ENCODE measurements at places on chromosomes 12 and 14. TPM values are rescaled to one million over a fixed set of nuclear protein-coding genes. Genes with fewer than 3 reads are reported as not detected.

Gene NRXN3
- total RNA-seq = 0.05 TPM

Gene PCNX1
- 36.4 TPM for total RNA-seq

Gene GPR135
- 4.6 TPM for total RNA-seq

Gene AQP5
- total RNA-seq = not detected

Gene KRT3
- total RNA-seq = not detected

Gene PPP1R36
- 0.35 TPM for total RNA-seq

DNA sequence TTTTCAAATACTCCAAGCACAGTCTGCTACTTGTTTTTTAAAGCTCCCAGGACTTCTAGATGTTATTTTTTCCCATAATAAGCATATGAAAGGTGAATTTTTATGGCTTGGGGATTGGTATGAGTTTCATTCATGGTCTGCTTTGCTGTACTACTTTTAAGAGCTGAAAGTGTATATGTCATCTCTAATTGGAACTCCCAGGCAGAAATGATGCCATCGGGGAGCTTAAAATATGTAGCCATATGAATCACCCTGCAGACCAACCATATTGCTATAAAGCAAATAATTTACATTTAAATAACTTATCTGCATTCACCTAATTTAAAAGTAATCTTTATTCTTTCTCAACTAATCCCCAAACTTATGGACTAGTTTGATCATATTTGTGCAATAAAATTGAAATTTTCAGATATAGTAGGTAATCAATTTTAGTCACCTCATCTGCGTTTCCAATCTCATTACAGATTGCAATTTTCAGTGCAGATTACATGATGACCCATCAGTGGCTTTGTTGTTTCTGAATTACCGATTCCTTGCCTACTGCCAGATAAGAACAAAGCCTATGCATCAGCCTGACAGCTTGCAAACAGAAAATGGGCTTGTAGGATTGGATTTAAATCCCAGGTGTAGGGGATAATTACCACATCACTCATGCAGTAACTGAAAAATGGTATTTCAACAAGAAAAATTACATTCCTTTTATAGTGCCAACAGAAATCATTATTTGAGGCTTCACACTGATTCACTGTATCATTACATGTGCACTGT is 689.4 kb downstream of the NOVA1 start:
- DNase-seq = no peak

DNA sequence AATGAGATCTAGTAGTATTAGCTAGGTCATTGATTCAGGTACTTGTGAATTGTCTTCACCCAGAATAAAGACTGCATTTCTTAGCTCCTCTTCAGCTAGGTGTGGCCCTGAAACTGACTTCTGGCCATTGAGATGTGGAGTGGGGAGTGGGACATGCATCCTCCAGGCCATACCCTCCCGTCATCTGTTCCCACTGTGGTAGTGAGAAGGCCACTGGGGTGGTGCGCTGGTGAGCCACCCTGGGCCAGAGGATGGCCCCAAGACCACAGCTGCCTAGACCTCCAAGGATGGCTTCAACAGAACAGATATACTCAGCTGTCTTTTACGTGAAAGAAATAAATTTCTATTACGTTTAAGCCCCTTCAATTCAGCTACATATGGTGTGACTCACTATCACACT is 36.5 kb downstream of the TRIM9 start:
- no peak for DNase-seq

GRCh38 chr14:39469094-39469710 is 37.0 kb upstream of the FBXO33 start:
- peak; percentile 38 for DNase-seq

DNA sequence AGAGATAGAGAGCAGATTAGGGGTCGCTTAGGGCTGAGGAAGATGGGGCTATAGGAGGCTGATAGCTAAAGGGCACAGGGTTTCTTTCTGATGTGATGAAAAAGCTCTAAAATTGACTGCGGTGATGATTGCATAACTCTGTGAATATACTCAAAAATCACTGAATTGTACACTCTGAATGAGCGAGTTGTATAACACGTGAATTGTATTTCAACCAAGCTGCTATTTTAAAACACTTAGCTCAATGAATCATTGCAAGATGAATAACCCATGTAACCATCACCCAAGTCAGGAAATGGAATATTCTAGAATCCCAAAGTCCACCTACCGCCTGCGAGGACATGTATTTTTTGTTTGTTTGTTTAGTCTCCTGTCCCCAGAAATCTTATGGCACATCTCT is 60.1 kb upstream of the CCND2 start:
- DNase-seq = no peak

DNA sequence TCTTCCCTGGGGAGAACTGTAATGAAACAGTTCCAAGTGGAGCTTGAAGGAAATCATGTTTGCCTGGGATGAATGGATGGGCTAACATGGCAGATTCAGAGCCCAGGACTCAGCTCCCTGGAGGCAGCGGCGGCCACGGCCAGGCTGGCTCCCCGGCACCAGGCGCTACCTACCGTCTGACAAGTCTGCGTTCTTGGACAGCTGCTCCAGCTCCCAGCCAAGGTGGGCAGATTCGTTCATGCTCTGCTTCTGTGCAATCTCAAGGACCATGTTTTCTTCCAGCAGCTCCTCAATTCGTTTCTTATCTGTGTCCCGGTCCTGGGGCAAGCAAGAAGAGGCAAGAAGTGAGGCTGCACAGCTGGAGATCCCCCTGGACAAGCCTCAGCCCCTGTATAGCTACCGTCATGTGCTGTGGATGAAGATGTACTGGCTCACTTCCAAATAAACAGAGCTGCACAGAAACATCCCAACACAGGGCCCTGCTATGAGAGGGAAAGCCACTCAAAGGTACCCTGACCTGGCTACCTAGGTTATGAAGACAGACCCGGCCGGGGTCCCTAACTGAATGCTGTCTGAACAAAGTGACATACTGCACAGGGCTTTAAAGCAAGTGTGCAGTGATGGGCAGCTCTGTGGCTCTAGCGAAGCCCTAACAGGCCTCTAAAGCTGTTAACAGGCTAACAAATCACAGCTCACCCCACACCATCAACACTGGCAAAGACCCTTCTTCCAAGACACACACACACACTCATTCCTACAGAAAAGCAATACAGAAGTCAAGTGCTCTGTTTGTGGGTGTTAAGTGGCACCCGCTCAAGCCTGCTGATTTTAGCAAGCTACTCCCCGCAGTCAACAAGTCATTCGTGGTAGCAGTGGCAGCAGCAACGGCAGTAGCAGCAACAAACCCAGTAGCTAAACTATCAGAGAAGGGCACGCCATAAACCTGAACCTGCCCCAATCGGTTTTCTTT is 80.4 kb upstream of the GPR68 start:
- DNase-seq = no peak

DNA sequence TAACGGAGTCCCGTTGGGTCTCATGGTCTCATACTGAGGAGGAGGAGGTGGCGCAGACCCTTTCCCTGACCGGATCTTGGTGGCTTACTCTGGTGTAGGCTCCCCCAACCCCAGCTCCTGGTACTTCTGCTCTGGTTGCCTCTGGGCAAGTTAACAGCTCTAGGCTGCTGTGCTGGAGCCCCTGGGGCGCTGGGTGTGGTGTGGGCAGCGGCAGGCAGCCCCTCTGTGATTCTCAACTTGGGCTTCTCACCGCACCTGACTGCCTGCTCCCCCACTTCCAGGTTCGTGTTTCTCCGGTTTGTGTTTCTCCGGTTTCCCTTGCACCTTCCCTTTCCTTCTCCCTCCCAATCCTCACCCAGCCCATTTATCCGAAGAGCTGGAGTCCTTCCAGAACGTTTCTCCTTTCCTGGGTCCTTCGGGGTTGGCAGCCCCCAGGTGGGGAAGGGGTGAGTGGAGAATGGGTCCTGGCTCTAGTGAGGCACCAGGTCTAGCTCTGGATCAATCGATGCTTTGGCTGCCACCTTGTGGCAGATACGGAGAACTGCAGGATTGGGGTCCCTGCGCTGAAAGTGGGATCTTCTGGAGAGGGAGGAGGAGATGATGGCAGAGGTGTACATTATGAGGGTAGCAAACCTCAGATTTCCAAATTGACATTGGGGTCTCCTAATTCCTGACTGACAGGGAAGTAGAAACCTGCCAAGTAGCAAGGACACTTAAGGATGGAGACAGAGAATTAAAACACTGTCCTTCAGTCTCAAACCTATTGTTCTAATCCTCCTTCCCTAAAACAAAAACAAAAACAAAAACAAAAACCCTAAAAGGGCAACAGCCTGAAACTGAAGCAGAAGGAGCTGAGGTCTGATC is 8.3 kb downstream of the CISTR start:
- DNase-seq = peak; percentile 75

DNA sequence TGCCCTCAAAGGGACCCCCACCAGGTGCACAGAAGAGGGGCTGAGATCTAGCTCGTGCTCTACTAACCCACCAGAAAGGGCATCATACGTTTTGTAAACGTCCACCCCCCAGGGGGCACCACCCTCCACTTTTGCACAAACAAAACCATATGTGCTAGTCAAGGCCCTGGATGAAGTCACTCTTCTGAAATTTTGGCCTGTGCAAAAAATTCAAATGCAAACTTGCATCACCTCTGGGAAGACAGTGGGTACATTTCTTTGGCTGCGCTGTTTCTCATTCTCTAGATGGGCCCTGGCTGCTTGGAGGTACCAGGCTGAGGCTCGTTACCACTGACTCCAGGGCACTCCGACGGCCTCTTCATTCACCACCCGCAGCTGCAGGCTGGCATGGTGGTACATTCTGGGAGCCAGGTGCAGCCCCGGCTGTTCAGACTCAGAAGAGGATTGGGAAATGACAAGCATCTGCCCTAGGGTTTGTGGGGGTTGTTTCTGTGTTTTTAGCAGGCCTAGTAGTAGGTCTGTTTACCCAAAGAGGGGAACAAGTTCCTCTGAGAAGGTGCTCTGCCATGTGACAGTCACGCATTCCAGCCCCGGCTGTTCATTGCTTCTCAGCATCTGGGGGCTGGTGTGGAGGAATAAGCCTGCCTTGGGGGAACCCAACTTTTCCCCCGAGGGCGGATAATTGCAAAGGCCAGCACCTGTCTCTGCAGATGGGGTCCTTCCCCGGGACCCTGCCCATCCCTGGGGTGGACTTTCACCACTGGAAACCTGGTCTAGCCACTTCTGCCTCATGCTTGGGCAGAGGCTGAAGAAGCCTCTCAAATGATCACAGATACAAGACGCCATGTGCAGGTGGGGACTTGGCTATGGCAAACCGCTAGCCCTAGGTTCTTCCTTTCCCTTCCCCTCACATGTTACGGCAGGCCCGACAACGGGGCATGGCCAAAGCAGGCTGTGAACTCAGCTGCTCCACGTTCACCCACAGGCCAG is 147.6 kb downstream of the DPF3 start:
- peak; percentile 77 for DNase-seq

GRCh38 chr14:101234999-101235334 is 326.3 kb upstream of the DIO3 start:
- no peak for DNase-seq

GRCh38 chr14:65225299-65226159 is 123.2 kb upstream of the MAX start:
- no peak for DNase-seq

GRCh38 chr12:6205144-6205539 is 4.9 kb downstream of the CD9 start:
- peak; percentile 88 for DNase-seq

DNA sequence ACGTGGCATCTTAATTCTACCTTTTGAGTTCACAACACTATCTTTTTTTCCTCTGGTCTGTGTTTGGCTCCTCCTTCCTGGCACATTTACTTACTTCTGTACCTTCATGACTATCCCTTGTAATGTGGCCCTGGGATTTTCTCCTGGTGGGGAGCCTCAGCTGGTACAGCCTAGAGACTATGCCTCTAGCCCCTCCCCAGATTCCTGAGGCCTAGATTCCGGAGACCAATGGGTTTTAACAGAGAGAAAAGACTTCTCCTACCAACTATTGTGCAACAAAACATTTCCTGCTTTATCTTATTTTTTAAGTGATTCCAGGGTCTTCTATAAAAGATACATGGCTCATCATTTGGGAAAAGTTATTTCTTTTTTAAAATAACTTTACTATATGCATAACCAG is 216.2 kb upstream of the KRR1 start:
- DNase-seq = peak; percentile 20

DNA sequence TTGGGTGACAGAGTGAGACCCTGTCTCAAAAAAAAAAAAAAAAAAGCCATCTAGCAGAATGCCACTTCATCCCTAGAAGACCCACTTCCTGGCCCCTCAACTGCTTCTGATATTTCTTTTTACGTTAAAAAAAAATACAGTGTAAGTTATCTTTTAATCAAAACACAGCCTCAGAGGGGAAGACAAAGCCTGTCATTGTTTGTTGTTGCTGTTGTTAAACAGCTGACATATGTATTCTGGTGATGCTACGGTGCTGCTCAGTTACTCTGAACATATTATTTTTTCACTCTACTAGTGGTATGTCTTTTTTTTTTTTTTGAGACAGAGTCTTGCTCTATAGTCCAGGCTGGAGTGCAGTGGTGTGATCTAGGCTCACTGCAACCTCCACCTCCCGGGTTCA is 75.4 kb downstream of the PAPLN start:
- no peak for DNase-seq

GRCh38 chr12:107079172-107080011 is 14.0 kb downstream of the CRY1 start:
- DNase-seq = peak; percentile 14

GRCh38 chr14:33323979-33324378 is 385.3 kb downstream of the NPAS3 start:
- no peak for DNase-seq

GRCh38 chr12:2897418-2897817 is 6.7 kb downstream of the TULP3 start:
- DNase-seq = no peak

GRCh38 chr14:59869381-59870255 is 958 bp downstream of the RTN1 start:
- DNase-seq = no peak

DNA sequence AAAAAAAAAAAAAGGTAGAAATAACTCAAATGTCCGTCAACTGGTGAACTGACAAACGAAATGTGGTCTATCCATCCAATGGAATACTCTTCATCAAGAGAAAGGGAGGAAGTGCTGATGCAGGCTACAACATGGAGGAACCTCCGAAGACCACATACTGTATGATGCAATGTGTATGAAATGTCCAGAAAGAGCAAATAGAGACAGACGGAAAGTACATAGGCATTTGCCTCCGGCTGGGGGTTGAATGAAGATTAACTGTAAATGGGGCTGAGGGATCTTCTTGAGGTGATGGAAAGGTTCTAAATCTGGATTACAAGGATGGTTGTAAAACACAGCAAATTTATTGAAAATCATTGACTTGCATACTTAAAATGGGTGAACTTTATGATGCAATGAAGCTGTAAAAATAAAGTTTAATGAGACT is 35.4 kb downstream of the DLK1 start:
- DNase-seq = no peak

- DNase-seq = no peak
These were observed 36.6 kb downstream of the SUPT16H start for GRCh38 chr14:21347201-21347600.

- peak; percentile 37 for DNase-seq
These were observed 83.0 kb upstream of the CCDC196 start for GRCh38 chr14:66403183-66403582.

DNA sequence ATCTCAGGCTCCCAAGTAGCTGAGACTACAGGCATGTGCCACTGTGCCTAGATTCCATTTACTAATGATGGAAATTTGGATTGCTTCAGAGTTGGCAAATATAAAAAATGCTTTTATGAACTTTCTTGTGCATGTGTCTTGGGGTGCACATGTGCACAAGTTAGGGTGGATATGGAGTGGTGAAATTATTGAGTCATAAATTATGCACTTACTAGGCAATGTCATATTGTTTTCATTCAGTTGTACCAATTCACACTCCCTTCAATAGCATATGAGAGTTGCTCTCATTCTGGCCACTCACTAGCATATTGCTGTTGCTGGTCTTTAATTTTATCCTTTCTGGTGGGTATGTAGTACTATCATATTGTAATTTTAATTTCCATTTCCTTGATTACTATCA is 45.7 kb upstream of the KRAS start:
- DNase-seq = no peak
